ENCODE measurements at places on chromosomes 2 and 18.

DNA sequence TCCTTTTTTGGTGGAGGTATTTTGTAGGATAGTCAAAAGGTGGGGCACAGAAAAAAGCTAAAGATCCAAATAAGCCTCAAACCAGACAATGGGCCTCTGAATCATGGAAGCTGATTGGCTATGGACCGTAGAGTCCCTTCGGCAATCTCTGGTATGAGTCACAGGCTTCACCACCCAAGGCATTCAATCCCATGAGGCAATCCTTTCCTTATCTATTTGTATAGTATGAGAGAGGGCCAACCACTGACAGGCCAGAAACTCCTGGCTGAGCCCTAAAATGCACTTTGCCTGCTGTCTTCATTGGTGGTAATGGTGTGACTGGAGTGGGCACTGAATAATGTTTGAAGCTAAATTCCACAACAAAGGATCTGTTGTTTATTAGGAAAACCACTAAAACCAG is 38.7 kb upstream of the MEX3C start:
- DNase-seq: peak; percentile 59

DNA sequence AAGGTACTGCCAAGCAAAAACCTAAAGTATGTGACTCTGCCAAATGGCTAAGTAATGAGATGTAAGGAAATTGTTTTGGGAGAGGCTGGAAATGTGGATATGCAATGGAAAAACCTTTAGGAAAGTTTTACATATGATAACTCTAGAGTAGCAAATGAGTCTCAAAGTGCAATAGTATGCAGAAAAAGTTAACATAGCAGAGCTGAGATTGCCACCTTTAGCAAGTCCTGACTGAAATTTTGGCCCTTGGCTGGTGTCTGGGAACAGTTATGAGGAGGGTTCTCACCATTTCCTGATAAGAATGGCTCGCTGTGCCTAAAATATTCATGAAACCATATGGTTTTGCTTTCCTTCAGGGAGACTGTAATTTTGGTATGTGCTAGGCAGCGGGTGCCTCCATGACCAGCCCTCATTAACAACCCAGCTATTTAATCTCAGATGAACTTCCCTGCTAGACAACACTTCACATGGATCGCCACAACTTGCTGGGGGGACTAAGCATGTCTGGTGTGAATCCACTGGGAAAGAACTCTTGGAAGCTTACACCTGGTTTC is 72.3 kb upstream of the ERBB4 start:
- no peak for DNase-seq

GRCh38 chr18:57544936-57545660 is 41.4 kb downstream of the FECH start:
- no peak for DNase-seq

DNA sequence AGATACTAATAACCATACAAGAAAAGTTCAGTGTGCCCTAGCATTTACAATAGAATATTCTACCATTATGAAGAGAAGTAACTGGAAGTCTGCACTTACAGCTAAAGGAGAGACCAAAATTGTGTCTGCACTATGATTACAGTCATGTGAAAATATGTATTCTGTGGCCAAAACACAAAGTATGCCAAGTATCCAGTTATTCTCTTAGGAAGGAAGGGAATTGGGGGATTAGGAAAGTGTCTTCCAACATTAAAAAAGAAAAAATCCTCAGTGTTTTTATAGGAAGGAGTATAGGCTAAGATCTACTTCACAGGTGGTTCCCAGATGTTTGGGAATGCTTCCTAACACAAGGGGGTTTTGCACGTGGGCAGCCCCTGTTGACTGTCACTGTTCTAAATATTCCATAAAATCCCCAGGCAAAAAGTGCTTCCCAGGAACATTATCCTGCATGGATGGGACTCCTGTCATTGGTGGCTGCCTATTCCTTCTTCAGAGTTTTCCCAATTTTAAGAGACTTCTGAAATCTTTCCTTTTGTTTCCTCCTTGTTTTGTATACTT is 180.2 kb upstream of the KLHL29 start:
- peak; percentile 43 for DNase-seq

- peak; percentile 70 for DNase-seq
Observed at GRCh38 chr2:69177785-69178636, 165.0 kb downstream of the ANTXR1 start.
